Caki2 (cell line): ENCODE measurements at places on chromosomes 3 and 15.
A peak's percentile ranks its signal among the peaks of the same experiment; 100 is the strongest.

- no peak for DNase-seq
Measured at GRCh38 chr3:157441102-157441624, 4.5 kb downstream of the PTX3 start.

- DNase-seq = peak; percentile 28
Measured at GRCh38 chr3:172848910-172849309, 98.4 kb downstream of the ECT2 start.

DNA sequence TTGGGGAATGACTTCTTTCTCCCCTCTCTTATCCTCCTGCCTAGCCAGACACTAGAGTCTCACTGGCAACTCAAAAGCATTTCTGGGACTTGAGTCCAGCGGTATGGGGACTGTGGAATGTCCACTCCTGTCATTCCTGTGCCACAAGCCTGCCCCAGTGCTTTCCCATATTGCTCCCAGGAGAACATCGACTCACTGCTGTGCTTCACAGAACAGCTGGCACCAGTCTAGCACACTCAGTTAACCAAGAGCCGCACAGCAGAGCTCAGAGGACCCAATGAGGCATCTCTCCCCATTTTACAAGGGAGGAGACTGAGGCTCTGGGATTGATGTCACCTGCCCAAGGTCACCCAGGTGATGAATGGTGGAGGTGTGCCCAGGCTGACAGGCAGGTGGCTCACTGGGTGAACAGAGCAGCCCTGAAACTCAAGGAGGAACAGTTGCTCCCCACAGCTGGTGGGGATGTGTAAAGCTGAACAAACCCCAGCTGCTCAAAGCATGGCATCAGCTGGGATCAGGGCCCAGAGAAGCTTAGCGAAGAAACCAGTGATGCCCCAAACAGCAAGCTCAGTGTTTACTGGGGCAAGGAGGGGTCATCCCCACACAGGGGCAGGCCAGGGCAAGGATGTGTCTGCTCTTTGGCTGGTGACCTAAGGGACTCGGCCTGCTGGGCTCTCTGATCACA is 35.4 kb upstream of the DUSP7 start:
- DNase-seq = peak; percentile 9

GRCh38 chr3:18112674-18113375 is 312.3 kb downstream of the SATB1 start:
- DNase-seq = no peak

DNA sequence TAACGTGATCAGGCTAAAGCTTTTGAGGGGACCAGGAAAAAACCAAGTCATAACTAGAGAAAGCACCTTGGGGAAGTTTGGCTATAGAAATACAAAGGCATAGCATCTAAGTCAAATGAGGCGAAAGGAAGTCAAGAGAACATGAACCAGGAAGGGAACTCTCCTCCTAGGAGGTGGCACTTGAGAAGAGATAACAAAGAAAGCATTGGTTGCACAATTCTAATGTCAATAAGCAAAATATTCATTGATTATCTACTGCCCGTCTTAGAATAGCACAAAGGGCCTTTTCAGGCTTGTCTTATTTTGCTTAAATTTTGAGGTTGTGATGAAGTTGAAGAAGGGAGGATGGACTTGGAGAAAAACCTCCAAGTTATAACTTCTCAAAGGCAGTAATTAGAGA is 73.4 kb downstream of the ALCAM start:
- no peak for DNase-seq

DNA sequence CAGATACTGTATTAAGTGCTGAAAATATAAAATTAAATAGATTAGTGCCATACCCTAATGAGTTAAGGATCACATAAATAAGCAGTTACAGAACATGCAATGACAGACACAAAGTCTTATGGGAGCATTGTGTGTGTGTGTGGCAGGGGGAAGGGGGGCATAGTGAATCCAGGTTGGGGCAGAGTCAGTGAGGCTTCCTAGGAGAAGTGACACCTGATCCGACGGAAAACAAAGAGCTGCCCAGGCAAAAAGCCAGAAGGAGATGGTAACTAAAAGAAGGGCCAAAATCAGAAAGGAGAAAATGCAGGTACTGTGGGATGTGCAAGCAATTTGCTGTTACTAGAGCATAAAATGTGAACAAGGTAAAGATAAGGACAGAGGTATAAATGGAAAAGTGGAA is 80.1 kb upstream of the CHRM5 start:
- DNase-seq = no peak

GRCh38 chr3:40191850-40192448 is 117.6 kb upstream of the EIF1B start:
- DNase-seq = peak; percentile 48

- no peak for DNase-seq
Measured at GRCh38 chr3:36734742-36735141, 29.6 kb downstream of the DCLK3 start.

- DNase-seq = no peak
Measured at GRCh38 chr3:102447272-102447671, 12.5 kb downstream of the ZPLD1 start.

- DNase-seq = no peak
Measured at GRCh38 chr3:111639316-111639715, 44.2 kb upstream of the ZBED2 start.

DNA sequence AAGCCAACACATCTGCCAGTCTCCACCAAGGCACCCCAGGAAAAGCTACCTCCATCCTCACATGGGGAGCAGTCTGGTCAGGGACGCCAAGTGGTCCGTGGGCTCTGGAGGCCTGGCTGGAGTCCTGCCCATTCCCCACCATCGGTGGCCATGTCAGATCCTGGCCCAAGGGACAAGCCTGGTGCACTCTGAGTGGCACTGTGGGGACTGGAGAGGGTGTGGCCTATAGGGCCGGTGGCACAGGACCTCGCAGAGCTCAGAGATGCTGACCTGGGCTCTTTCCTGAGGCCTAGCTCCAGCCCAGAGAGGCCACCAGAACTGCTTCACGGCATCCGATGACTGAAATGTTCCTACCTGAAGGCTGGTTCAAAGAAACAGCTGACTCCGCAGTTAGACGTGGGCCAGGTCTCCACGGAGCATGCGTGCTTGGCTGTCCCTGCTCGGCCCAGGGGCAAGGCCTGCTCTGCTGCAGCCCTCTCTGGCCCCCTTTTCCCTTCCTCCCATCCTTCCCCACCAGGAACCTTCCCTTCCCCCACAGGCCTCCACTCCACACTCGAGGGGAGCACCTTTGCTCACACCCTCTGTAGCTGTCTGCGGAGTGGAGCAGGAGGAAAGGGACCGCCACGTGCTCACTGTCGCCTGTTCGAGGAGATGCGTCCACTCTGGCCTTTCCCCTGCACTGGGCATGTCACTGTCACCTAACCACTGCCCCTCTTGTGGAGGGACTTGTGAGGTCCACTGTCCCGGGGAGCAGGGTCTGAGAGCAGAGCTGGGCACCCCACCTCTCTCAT is 119.3 kb downstream of the CHSY1 start:
- DNase-seq = no peak

DNA sequence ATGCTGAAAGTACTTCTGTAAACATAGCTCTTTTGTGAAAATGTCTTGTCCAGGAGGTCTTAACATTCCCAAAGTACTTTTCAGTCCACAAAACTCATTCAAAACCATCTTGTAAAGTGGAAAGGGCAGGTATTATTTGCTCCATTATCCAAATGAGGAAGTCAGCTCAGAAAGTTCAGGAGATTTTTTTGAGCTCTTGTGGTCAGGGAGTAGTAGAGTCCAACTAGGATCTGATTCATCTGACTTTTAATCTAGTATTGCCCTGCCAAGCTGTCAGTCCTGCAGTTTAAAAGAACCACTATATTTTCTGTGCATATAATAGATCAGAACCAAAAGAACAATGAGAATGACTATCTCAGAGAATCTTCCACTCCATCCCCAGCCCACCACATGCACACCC is 83.5 kb downstream of the FOXB1 start:
- no peak for DNase-seq

GRCh38 chr15:40059821-40060220 is 20.8 kb upstream of the SRP14 start:
- DNase-seq = no peak

- no peak for DNase-seq
Measured at GRCh38 chr3:9111866-9112265, 137.6 kb downstream of the SRGAP3 start.

DNA sequence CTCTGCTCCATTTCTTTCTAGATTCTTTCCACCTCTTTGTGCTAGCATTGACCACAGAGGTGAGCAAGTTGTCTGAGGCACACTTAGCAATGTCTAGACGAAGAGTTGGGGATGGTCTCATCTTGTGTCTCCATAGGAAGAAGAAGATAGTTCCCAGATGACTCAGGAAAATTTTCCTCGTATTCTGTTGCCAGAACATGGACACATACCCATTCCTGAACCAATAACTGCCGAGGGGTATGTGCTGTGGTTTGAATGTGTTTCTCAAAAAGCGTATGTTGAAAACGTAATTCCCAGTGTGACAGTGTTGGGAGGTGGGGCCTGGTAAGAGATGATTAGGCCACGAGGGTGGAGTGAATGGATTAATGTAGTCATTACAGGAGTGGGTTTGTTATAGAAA is 107.5 kb upstream of the GALNT15 start:
- DNase-seq = no peak

- DNase-seq = no peak
Measured at GRCh38 chr3:15303728-15304127, 28.7 kb downstream of the SH3BP5 start.

- no peak for DNase-seq
Measured at GRCh38 chr15:62698646-62699045, 343.9 kb upstream of the TPM1 start.

DNA sequence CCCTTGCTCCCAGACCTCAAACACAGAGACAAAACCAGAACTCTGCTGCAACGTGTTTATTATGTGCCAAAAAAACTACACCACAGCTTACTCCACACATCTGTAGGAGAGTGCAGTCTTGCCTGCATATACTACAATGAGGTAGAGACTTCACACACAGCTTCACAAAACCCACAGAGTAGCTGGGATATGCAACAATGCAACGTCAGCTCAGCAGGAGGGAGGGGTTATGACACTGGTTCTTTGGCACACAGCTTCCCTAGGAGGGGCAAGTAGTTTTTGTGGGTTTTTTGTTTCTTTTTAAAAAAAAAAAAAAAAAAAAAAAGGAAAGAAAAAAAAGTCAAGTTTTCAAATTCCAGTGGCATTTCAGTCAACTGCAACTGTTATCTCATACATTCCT is 2.9 kb upstream of the RPS17 start:
- no peak for DNase-seq

GRCh38 chr3:176046703-176047102 is 1150.6 kb downstream of the TBL1XR1 start:
- no peak for DNase-seq

- DNase-seq = no peak
Measured at GRCh38 chr3:37907906-37908305, 46.2 kb downstream of the CTDSPL start.

DNA sequence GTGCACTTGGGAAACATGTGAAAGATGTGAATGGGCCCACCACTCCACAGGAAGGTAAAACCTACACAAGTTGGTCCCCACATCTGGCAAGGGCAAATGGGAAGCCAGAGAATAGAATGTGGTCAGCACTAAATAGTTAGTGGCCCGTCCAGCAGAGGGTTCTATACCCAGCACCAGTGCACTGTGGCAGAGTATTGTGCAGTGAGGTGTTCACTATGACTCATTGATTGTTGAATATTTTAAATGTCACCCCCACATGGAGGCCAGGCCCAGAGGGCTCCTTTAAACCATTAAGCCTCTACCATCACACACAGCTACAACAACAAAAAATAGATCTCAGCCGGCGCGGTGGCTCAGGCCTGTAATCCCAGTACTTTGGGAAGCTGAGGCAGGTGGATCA is 11.7 kb downstream of the FRMD5 start:
- DNase-seq = no peak

DNA sequence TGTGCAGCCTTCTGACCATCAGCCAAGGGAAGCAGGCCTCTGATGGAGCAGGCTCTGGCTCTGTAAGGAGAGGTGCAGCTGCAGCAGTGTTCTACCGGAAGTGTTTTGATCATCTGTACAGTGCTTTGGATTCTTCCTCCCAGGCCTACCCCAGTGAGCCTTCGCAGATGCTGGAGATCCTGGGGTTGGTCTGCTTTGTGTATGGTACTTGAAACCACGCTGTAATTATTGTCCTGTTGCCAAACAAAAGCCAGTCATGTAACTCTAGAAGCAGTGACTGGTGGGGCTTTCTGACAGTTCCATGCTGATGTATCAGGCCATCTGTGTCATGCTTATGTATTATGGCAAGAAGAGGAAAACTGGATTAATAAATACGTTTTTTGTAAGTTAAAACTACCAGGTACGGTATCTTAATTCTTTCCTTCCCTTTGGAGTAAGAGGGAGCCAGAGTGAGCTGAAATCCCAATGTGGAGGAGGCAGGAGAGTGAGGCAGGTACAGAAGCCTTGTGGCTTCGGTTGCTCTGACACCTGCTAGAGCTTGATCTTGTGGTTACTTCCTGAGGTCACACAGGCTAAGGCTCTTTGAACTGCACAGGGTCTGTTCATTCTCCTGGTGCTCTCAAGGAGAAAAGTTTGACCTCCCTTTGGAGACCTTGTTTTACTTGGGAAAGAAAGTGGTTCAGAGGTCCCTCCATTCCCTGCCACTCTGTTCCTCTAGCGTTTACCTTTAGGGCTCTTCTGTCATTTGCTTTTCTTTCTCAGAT is 3.7 kb downstream of the TMEM42 start:
- DNase-seq = no peak

DNA sequence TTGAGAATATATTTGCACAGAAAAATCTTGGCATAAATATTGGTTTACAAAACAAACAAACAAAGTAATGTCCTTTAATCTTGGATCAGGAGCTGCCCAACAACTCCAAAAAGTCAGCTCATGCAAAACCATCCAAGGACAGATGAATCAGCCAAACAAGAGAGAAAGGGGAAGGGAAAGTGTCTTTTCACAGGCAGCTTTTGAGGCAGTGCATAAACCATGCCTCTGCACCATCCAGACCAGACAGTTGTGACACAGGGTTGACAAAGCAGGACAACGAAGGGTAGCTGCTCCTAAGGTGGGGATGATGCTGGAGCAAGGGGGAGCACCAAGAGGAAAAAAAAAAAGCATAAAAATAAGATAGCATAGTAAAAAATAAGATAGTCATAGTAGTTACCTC is 8.7 kb downstream of the CD86 start:
- no peak for DNase-seq

DNA sequence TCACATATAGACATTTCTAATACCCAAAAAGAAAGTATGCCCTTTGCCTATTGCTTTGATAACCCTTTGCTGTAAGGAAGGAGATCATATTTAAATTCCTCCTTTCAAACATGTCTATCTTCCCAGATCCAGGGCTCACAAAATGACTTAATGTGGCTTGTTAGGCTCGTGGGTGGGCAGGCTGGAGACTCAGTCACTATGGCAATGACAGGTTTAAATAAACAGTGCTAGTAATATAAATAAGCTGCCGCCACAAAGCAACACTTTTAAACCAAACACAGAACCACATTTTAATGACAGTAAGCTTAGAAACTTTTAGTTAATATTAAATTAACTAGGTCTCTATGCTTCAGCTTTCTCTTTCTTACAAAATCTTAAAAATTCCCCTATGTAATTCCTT is 616.0 kb upstream of the NAALADL2 start:
- DNase-seq = peak; percentile 41

- DNase-seq = no peak
Measured at GRCh38 chr3:21613372-21614070, 137.5 kb downstream of the ZNF385D start.

- DNase-seq = no peak
Measured at GRCh38 chr3:120652896-120653545, 29.0 kb downstream of the HGD start.

GRCh38 chr3:17027318-17027717 is 142.6 kb downstream of the PLCL2 start:
- DNase-seq = no peak
